ENCODE measurements at places on chromosomes 5 and 9.

DNA sequence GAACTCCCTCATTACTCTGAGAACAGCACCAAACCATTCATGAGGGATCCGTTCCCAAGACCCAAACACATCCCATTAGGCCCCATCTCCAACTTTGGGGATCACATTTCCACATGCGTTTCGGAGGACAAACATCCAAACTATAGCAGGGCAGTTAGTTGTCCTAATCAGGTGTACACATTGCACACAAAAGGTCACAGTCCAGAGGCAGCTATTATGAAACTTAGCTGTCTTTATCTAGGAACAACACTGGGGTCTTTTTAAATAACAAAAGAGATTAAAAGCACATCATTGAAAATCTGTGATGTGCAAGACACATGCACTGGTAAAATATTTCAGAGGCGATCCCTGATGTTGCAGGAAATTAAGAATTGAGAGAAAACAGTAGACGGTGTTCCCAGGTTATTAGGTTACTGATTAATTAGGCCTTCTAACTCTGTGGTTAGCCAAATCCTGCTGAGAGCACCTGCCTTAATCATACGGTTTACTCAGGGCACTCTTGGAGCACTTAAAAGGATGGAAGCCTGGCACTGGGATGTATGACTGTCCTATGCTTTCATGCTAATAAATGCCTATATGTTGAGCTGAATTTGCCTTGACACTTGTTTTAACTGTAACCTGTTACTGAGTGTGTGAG, 1574.5 kb upstream of the WWC1 start:
- no peak for DNase-seq

DNA sequence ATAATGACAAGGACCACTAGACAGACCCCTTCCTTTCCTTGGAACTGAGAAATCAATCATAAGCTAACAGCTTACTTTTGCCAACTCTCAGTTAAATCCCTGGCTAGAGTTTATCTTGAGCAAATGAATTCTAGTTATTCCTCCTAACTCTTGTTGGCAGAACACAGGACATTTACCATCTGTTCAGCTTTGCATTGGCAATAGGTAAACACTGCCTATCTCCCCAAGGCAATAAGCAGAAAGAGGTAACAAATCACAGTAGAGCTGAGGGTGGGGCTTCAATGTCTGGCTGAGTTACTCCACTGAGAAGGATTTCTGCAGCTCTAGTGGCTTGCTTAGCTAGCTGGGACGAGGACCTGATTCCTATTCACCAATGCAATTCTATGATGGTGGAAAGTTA, 503.3 kb upstream of the GRIA1 start:
- no peak for DNase-seq

GRCh38 chr5:179154346-179154990, 94.3 kb downstream of the ZNF354C start:
- no peak for DNase-seq

DNA sequence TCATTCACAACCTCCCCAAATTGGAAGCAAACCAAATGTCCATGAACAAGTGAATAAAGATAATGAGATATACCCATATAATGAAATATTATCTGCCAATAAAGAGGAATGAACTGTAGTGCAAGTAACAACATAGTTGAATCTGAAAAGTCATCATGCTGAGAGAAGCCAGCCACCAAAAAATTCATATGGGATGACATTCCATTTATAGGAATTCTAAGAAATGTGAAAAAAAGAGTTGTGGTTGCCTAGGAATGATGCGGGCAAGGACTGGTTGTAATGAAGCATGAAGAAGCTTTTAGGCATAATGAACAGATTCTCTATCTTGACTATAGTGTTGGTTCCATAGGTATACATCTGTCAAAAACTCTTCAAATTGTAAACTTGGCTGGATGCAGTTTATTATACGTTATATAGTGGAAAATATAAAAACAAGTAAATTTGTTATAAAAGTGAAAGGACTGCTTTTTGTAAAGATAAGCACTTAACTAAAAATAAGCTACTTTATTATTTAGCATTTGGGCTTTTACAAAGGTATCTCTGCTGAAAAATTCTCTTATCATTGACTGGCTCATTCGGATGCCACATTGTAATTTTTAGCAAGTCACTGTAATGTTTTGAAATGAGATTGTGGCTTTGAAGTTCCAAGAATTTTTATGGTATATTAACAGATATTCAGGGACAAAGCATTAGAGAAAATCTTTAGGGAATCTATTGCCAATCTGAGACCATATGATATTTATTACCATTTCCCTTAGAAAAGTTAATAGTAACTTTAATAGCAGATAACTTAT, 21.2 kb upstream of the TTC23L start:
- DNase-seq: no peak

GRCh38 chr9:91532325-91532724, 108.7 kb upstream of the NFIL3 start:
- no peak for DNase-seq

DNA sequence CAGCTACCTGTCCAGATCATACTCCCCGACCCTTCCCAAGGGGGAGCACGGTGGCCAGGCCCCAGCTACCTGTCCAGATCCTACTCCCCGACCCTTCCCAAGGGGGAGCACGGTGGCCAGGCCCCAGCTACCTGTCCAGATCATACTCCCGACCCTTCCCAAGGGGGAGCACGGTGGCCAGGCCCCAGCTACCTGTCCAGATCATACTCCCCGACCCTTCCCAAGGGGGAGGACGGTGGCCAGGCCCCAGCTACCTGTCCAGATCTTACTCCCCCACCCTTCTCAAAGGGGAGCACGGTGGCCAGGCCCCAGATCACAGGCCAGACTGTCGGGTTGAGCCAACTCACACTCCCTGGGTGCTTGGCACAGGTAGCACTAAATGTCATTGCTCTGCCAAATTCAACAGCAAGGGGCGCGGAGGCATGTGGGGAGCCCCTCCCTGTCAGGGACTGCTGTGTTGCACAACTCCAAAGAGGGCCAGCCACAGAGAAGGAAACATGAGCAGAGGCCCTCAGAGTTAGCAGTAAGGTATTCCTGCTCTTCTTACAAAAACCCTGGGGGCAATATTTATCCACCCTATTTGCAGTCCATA, 136.9 kb downstream of the OLFM1 start:
- DNase-seq: no peak

DNA sequence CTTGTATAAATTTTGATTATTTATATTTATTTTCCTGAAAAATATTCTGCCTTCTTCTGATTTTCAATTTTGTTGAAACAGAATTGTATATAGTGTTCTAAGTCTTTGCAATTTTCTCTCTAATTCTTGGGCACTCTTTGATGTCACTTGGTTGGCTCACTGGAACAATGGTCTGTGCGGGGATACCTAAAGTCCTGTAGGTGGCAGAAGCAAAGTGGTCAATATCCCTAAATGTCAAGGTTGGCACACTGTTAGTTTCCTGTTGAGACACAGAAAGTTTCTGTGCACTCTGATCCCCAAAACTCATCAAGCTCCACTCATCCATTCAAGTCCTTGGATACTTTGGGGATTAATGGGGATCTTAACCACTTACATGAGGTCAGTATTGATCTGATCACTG, 480.8 kb upstream of the CCNG1 start:
- DNase-seq: no peak

- DNase-seq: no peak
Measured at GRCh38 chr9:98185021-98185567, 7.3 kb downstream of the CORO2A start.

DNA sequence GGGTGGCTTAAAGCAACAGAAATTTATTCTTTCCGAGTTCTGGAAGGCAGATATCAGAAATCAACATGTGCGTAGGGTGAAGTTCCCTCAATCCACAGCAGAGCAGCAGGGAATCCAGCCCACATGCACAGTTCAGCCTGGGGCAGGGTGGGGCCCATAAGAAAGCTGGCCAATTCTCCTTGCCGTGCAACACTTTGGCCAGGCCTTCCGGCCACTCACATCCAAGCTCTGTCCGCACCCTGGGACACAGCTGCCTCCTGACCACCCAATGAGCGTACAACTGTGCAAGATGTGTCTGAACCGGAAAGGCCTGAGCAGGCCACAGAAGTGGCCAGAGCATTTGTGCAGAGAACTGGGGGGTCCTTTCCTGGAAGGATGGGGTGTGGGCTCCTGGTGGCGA, 274.9 kb downstream of the GADD45G start:
- no peak for DNase-seq

- no peak for DNase-seq
Measured at GRCh38 chr5:59661954-59662615, 231.4 kb downstream of the PDE4D start.

DNA sequence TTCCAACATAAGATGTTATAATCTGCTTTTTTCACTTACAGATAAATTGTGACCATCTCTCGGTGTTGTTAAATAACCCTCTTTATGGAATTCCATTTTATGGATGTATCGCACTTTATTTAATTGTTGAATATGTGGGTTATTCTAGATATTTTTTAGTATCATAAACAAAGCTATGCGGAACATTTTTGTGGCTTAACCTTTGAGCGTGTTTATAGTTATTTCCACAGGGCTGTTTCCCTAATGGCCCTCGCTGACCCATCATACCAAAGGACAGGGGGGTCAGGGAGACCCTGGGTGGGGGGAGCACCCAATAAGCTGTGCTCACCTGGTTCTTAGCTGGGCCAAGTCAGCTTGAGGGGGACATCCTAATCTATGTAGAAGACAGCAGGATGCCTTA, 65.3 kb downstream of the NDST1 start:
- DNase-seq: no peak

- DNase-seq: no peak
Measured at GRCh38 chr5:115151208-115151805, 18.4 kb downstream of the TRIM36 start.

GRCh38 chr5:82174128-82174918, 103.8 kb downstream of the RPS23 start:
- DNase-seq: peak; percentile 28

DNA sequence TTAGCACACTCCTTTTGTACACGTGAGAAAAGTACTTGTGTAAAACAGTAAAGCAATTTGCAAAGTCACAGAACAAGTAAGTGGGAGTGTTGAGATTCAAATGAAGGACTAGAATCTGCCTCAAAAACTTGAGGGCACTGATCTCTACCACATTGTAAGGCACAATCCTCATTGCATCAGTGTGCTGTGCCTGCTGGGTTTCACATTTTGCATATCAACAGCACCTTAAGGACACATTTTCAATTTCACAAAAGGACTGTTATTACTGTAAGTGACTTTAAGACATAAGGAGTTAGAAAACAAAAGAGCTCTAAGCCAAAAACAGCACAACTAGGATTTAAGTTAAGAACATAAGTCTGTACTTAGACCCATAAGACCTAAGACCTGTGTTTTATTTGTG, 44.7 kb upstream of the HK3 start:
- no peak for DNase-seq

- no peak for DNase-seq
Measured at GRCh38 chr9:21510806-21511205, 28.7 kb upstream of the IFNE start.

DNA sequence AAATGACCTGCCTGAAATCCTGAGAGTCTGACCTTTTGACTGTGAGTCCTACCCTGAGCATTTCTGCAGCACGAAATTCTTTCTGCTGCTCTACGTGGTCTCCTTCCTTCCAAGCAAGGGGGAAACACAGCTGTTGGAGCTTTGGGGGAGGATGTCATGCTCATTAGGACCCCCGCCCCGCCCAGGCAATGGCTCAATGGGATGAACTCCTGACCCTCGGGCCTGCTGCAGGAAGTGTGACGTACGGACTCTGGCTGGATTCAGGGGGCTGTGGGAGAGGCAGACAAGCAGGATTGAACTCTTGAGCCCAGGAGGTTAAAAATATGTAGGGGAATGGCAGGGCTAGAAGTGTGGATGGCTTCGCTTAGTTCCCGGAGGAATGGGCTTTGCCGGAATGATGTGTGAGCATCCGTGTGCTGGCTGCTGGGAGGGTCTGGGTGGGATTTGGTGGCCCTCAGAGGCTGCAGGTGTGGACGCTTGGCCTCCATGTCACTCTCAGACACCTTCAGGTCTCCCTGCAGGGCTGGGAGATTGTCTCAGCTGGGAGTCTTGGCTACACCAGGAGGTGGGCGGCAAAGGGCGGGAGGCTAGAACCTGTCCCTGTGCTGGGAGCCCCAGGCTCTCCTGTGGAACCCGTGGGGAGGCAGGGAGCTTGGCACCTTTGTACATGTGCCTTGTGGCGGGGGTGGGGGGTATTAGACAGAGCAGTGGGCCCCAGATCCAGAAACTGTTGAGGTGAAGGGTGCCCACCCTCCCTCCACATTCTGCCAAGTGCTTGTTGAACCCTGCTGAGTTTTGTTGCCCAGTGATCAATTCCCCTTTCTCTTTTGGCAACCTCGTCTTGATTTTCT, 26.3 kb downstream of the STC2 start:
- no peak for DNase-seq

- no peak for DNase-seq
Measured at GRCh38 chr5:113062869-113063508, 86.4 kb downstream of the DCP2 start.

DNA sequence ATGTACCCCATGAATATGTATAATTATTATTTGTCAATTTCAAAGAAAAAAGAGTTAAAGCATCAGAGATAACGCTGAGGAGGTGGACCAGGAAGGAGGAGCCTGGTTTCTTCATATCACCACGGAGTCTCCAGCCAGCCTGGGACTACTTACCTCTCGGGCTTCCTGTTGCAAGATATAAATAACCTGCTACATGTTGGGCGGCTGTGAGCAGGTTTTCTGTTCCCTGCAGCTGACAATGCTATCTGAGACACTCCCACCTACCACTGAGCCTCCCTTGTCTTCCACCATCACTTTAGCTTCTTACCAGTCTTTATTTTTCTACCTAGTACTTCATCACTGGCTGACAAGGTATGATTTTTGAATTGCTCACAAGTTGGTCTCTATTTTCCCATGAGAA, 102.7 kb upstream of the CPEB4 start:
- no peak for DNase-seq

GRCh38 chr5:58019614-58020013, 440.3 kb downstream of the PLK2 start:
- DNase-seq: no peak

GRCh38 chr5:156819967-156820581, 30.0 kb upstream of the PPP1R2B start:
- no peak for DNase-seq

DNA sequence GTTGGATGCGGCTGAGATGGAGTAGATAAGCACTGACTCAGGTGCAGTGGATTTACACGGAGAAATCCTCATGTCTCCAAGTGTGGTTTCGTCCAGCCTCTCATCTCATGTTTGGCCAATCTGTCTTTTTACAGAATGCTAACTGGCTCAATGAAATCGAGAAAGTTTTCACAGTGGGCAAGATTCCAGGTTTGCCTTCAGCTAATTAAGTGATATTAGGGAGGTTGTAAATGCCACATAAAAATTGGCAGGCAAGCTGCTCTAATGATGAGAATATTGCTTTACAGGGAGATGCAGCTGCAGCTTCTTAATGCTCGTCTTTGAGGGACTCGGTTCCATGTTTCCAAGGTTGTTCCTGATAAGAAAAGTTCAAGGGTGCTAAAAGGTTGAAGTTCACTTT, 23.7 kb downstream of the BARHL1 start:
- DNase-seq: no peak

GRCh38 chr5:3542769-3543168, 52.9 kb upstream of the IRX1 start:
- no peak for DNase-seq
